ENCODE measurements at places on chromosomes 16 and 17. TPM values are rescaled to one million over a fixed set of nuclear protein-coding genes. Genes with fewer than 3 reads are reported as not detected.
A peak's percentile ranks its signal among the peaks of the same experiment; 100 is the strongest.

- DNase-seq, result peak; percentile 8
Observed at GRCh38 chr16:74264811-74265210, 31.8 kb upstream of the PSMD7 start.

- no peak for DNase-seq
Observed at GRCh38 chr16:57387598-57388354, 15.5 kb downstream of the CX3CL1 start.

DNA sequence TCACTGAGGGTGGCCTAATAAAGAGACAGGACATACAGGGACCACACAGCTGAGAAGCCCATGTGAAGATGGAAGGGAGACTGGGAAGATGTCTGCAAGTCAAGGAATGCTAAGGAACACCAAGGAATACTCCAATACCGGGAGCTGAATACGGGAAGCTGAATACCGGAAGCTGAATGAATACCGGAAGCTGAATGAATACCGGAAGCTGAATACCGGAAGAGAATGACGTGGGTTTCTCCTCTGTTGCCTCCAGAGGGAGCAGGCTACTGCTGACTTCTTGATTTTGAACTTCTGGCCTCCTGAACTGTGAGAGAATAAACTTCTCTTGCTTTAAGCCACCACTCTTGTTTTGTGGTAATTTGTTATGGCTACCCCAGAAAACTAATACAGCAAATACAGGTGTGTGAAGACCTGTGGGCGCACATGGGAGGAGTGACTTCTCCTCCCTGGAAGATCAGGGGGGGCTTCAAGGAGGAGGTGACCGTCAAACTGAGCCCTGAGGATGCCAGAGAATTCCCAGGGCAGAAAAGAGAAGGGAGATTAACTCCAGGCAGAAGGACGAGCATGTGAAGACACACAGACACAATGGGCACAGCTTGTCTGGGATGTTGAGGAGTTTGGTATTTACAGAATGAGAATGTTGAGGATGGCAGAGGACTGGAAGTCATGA is 259.9 kb downstream of the IRF8 start:
- DNase-seq, result no peak

- no peak for DNase-seq
Observed at GRCh38 chr17:32497431-32498205, 10.8 kb downstream of the CDK5R1 start.

DNA sequence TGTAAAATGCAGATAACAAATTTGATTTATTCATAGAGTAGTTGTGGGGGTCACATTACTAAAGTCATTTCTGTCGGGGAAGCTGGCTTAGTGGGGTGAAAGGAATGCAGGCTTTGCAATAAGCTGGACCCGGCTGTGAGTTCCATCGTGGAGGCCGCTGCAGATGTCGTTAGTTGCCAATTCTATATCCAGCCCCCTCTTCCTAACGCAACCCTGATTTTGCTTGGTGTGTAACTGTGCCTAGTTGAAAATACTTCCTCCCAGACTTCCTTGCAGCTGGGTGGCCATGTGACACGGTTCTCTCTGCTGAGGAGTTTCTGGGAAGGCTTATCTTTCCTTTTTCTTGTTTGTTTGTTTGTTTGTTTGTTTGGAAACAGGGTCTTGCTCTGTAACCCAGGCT is 4.5 kb downstream of the MFSD6L start:
- no peak for DNase-seq

DNA sequence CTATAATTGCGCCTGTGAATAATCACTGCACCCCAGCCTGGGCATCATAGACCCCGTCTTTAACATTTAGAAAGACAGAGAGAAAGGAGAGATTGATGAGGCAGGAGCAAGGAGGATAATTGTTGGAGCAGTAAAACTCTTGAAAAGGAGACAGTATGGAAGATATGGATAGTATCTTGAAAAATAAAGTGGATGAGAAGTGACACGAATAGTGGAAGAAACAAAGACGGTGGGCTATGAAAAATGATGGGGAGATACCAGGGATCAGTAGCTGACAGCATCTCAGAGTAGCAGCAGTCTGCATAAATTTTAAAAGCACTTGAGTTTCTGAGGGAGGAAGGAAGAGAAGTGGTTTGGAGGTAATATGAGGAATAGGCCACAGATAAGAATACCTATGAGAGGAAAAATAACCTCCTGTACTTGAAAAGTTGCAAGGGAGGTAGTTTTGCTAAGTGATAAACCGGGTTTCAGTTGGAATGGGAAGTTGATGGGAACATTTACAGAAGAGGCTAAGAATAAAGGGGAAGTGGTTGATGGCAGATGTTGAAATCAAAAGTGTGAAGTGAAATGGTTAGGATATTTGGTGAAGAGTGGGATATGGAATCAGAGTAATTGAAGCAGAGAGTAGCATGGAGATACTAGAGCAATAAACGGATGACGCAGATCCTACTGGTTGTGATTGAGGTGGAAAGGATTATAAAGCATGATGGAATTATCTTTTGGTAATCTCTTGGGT is 1.8 kb upstream of the PPM1D start:
- DNase-seq, result no peak

- DNase-seq, result peak; percentile 67
Observed at GRCh38 chr16:3274490-3274889, 8.8 kb upstream of the ZNF263 start.

- peak; percentile 92 for DNase-seq
Observed at GRCh38 chr17:55495239-55495638, 16.0 kb downstream of the SMIM36 start.

GRCh38 chr17:8153957-8154607 is 1.9 kb upstream of the PER1 start:
- DNase-seq, result peak; percentile 95

- no peak for DNase-seq
Observed at GRCh38 chr17:8964801-8965393, 610 bp downstream of the PIK3R5 start.

DNA sequence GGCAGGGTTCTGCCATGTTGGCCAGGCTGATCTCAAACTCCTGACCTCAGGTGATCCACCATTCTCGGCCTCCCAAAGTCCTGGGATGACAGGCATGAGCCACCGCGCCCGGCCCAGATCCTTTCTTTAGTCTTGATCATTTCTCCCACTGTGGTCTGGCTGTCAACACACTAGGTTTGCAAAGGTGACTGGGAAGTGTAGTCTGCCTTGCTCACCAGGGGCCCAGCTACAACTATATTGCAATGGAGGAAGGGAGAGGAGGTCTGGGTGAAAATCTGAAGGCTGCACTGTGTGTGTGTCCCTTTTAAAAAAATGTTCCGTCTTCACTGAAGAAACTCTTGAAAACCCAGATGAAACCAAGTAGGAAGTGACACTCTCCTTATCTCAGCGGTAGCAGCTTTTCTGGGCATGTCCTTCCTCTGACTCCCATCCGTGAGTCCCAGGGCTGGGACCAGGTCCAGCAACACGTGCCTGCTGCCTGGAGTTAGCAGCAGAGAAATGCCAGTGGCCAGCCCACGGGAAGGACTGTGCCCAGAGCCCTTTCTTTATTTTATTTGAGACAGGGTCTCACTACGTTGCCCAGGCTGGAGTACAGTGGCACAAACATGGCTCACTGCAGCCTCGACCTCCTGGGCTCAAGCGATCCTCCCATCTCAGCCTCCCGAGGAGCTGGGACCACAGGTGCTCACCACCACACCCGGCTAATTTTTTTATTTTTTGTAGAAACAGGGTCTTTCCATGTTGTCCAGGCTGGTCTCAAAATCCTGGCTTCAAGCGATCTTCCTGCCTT is 17.8 kb upstream of the KIF19 start:
- DNase-seq, result no peak

DNA sequence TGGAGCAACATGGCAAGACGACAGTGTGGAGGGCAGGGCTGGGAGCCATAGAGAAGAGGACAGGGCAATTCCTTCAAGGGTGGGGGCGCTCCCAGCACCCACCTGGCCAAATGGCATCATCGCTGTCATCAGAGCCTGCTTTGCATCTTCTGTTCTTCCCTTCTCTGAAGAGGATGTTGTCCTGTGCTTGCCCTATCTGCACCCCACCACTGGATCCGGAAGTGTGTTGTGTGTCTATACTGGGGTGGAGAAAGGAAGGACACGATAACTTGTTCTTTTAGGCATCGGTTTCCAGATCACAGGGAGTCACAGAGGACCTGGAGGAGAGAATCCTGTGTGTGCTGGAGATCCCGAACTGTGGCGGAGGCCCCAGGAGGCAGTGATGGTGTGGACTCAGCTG is 25.7 kb upstream of the ANKRD40CL start:
- DNase-seq, result no peak

DNA sequence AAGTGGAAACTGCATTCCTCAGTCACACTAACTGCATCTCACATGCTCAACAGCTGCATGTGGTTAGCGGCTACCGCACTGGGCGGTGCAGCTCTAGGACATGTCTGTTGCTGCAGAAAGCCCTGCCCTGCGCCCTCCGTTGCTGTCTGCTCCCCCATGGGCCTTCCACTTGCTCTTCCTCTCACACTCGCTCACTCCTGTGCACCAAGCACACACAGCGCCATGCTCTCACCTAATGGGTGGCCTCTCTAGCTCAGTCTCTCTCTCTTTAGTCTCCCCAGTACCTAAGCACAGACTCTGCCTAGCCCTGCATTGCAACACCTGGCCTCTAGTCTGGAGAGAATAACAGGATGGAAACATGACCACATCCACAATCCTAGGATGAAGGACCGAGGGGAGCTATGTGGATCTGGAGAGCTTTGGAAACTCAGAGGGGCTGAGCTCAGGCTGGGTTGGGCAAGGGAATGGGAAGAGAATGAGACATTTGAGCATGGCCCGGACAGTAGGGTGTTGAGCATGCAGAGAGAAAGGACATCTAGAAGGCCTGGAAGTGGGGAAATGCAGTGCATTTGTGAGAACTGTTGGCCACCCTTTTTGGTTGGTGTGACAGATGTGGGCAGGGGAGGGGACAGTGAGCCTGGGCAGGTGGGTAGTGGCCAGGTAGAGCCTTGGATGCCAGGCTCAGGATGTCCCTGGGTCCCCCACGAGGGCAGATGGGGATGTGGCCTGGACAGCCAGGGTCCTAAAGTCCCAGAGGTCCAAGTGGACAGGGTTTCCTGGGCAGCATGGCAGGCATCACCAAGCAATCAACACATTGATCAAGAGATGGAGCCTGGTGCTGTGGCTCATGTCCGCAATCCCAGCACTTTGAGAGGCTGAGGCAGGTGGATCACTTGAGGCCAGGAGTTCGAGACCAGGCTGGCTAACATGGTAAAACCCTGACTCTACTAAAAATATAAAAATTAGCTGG is 16.1 kb downstream of the SGCA start:
- no peak for DNase-seq

GRCh38 chr16:17476414-17477259 is 5.9 kb upstream of the XYLT1 start:
- DNase-seq, result peak; percentile 23

- no peak for DNase-seq
Observed at GRCh38 chr17:4901648-4902344, 1.1 kb downstream of the CHRNE start.

GRCh38 chr16:8108991-8109509 is 481.3 kb downstream of the TMEM114 start:
- no peak for DNase-seq

DNA sequence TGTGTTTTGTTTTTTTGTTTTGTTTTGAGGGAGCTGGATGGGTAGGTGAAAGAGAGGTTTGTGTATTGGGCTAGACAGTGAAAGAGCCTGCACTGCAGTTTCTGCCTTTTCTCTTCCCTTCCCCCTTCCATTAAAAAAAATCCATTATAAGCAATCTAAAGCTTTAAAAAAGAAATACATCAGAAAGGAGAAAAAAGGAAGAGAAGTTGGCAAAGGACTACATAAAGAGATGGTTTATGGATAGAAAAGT is 10.7 kb upstream of the EEF2K start:
- no peak for DNase-seq

GRCh38 chr16:70276392-70276791 is 12.9 kb downstream of the AARS1 start:
- DNase-seq, result no peak

The HSD17B1 gene
- 0.30 TPM for total RNA-seq

The TMEM92 gene
- 0.87 TPM for total RNA-seq

The KRT20 gene
- not detected for total RNA-seq

The RNF227 gene
- total RNA-seq, result 1.0 TPM

The HS3ST2 gene
- total RNA-seq, result not detected

The ACSM2B gene
- not detected for total RNA-seq
